Type B pancreatic cell (in vitro differentiated cells): ENCODE measurements at places on chromosomes 1 and 21. TPM values are rescaled to one million over a fixed set of nuclear protein-coding genes. Genes with fewer than 3 reads are reported as not detected.
A peak's percentile ranks its signal among the peaks of the same experiment; 100 is the strongest.

The RGS13 gene
- 0.19 TPM in 1 of 2 replicates, not detected in the other for total RNA-seq

The PER3 gene
- 4.5 and 7.1 TPM in 2 replicates for total RNA-seq

The LEFTY1 gene
- 0.29 and 0.31 TPM in 2 replicates for total RNA-seq

The SNRNP40 gene
- total RNA-seq: 57.1 and 79.9 TPM in 2 replicates

The PLA2G4A gene
- total RNA-seq: 2.8 and 2.9 TPM in 2 replicates

GRCh38 chr1:248372394-248372793 is 3.2 kb upstream of the OR2T6 start:
- H3K27ac ChIP-seq: no peak overlapping the region
- H3K36me3 ChIP-seq: no peaks in the 10 kb centered on the region
- H3K4me1 ChIP-seq: no peaks in the 10 kb centered on the region
- DNase-seq: no peak

DNA sequence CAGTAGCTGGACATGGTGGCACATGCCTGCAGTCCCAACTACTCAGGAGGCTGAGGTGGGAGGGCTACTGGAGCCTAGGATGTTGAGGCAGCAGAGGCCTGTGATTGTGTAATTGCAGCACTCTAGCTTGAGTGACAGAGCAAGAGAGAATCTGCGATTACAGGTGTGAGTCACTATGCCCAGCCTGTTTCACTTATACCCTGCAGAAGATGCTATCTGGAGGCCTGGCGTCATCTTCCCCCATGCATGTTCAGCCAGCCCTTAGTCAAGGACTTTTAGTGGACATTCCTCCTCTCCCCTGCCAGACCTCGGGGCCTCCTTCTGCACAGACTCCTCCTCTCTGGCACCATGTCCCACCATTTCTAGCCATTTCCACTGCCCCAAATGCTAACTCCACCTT is 36.3 kb upstream of the RCC2 start:
- H3K27me3 ChIP-seq: no peaks in the 10 kb centered on the region
- no peaks in the 10 kb centered on the region for H3K36me3 ChIP-seq
- H3K4me3 ChIP-seq: no peak overlapping the region
- DNase-seq: no peak

DNA sequence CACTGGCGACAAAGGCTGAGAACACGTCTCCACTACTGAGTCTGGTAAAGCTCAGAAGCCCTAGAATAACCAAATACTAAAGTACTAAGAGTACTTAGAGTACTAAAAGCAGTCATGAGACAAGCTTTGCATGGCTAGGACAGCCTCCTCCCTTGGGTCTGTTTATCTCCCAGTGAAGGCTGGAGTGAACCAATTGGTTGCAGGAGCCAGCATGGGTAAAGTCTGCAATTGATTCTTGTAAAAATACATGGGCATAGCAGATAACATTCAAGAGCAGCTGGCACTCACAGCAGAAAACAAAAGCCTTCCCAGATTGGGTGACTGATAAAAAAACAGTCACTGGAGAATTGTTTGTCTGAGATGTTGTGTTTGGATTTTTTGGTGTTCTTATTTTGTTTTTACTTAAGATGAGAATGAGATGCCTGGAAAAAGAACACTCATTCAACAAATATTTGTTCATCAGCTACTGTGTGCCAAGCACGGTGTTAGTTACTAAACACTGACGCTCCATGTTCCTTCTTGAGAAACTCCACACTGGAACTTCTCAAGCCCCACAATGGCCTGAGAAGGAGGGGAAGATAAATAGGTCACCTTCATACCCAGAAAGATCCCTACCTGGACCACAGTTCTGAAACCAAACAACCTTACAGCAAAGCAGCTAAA is 3.7 kb downstream of the IRF6 start:
- DNase-seq: no peak
- peak overlapping the region; percentile 29 for H3K4me3 ChIP-seq
- H3K27ac ChIP-seq: no peak overlapping the region
- peaks cover 30% of the 10 kb centered on the region for H3K27me3 ChIP-seq
- peaks cover 13% of the 10 kb centered on the region for H3K36me3 ChIP-seq

DNA sequence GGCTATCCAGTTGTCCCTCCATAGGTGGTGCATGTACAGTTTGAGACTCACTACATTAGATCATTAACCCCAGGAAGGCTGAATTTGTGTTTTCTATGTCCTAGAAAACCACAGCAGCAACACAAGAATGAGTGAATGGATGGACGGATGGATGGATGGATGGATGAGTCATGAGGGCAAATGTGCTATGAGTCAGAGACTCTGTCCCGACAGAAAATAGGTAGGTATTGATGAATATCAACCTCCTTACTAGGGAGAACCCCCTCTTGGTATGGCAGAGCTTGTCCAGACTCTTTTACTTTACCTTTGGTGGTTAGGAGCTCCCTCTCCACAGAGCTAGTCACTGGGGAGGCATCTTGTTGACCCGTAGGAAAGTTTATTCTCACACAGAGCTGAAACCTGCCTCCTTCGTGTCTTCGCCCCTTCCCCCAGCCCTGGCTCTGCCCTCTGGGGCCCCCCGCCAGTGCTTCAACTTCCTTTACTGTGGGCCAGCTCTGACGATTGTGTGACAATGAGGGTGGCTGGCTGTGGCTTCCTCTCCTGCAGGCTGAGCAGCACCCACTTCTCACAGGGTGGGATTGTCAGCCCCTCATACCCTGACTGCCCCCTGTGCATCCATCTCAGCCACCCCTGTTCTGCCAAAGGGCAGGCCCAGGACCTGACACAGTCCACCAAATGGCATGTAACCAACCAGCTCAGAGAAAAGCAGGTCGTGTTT is 145.2 kb downstream of the FOXD2 start:
- no peaks in the 10 kb centered on the region for H3K36me3 ChIP-seq
- no peak overlapping the region for H3K4me3 ChIP-seq
- peaks cover 18% of the 10 kb centered on the region for H3K4me1 ChIP-seq
- no peak overlapping the region for H3K27ac ChIP-seq
- H3K27me3 ChIP-seq: peaks cover 33% of the 10 kb centered on the region

- H3K4me3 ChIP-seq: no peak overlapping the region
- DNase-seq: no peak
- no peaks in the 10 kb centered on the region for H3K36me3 ChIP-seq
- peaks cover 18% of the 10 kb centered on the region for H3K4me1 ChIP-seq
These were observed 620.2 kb downstream of the PTPRU start for GRCh38 chr1:29856340-29857114.

DNA sequence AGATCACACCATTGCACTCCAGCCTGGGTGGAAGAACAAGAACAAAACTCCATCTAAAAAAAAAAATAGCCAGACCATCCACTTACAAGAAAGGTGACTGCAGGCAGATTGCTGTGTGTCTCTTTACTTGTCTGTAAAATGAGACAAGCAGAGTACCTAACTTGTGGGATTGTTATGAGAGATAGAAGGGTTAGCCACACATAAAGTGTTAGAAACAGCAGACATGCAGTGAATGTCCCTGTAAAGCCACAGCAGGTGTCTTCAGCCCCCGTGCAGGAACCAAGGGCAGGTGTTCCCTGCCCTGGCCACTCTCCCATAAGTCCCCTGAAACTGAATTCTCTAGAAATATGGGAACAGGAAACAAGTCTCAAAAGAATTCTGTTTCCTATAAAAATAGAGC is 40.8 kb upstream of the EFHD2 start:
- peaks cover 20% of the 10 kb centered on the region for H3K4me1 ChIP-seq
- DNase-seq: no peak
- H3K4me3 ChIP-seq: no peak overlapping the region
- H3K27ac ChIP-seq: no peak overlapping the region
- H3K27me3 ChIP-seq: peaks cover 4% of the 10 kb centered on the region

DNA sequence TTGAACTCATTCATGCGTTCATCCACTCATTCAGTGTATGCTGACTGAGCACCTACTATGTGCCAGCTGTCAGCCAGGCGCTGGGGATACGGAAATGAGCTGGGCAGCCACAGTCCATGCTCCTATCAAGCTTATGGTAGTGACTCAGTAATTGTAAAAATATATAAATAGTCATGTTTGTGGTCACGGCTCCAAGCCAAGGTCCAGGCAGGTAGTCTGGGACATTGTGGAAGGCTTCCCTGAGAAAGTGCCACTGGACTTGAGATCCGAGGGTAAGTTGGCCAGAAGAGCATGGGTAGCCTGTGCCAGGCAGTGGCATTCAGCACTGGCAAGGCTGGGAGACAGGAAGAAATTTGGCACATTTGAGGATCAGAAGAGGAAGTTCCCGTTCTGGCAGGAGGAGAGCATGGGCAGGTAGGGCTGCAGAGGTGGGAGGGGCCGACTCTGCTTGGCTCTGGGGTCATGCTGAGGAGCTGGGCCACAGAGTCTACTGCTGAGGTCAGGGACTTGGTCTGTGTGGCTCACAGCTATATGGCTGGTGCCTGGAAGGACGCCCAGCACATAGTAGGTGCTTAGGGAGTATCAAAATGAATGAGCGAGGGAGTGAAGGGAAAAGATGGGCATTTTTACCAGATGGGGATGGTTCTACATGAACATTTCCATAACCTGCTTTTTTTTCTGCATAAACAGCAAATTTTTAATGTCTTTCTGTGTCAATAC is 6.9 kb downstream of the PTPRF start:
- H3K4me1 ChIP-seq: peaks cover 69% of the 10 kb centered on the region
- peaks cover 3% of the 10 kb centered on the region for H3K27me3 ChIP-seq
- peaks cover 36% of the 10 kb centered on the region for H3K36me3 ChIP-seq
- peak overlapping the region; percentile 94 for H3K27ac ChIP-seq

GRCh38 chr1:160951443-160952128 is 3.0 kb downstream of the ITLN2 start:
- no peak overlapping the region for H3K4me3 ChIP-seq
- H3K4me1 ChIP-seq: peaks cover 22% of the 10 kb centered on the region
- H3K36me3 ChIP-seq: no peaks in the 10 kb centered on the region
- H3K27me3 ChIP-seq: peaks cover 3% of the 10 kb centered on the region
- H3K27ac ChIP-seq: no peak overlapping the region

DNA sequence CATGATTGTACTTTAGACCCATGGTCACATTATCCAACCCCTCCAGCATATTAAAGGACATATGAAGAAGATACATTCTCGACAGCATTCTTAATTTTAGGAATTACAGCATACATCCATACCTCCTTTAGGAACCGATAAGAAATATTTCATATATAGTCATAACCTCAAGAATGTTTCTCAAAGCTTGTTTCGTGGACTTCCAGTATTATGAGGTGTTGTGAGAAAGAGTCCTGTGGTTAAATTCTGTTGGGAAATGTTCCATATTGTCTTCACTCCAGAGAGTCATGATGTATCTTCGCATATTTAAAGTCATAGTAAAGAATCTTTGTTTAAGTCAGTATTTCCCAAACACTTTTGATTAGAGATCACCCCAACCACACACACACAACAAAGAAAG is 321.0 kb upstream of the SNX7 start:
- DNase-seq: no peak
- H3K27me3 ChIP-seq: no peaks in the 10 kb centered on the region
- no peak overlapping the region for H3K27ac ChIP-seq
